ENCODE measurements at places on chromosomes 11 and 22.

GRCh38 chr11:66343176-66343575 is 1.7 kb downstream of the BRMS1 start:
- DNase-seq, result no peak

- DNase-seq, result no peak
Observed at GRCh38 chr22:40107851-40108378, 69.8 kb upstream of the TNRC6B start.

DNA sequence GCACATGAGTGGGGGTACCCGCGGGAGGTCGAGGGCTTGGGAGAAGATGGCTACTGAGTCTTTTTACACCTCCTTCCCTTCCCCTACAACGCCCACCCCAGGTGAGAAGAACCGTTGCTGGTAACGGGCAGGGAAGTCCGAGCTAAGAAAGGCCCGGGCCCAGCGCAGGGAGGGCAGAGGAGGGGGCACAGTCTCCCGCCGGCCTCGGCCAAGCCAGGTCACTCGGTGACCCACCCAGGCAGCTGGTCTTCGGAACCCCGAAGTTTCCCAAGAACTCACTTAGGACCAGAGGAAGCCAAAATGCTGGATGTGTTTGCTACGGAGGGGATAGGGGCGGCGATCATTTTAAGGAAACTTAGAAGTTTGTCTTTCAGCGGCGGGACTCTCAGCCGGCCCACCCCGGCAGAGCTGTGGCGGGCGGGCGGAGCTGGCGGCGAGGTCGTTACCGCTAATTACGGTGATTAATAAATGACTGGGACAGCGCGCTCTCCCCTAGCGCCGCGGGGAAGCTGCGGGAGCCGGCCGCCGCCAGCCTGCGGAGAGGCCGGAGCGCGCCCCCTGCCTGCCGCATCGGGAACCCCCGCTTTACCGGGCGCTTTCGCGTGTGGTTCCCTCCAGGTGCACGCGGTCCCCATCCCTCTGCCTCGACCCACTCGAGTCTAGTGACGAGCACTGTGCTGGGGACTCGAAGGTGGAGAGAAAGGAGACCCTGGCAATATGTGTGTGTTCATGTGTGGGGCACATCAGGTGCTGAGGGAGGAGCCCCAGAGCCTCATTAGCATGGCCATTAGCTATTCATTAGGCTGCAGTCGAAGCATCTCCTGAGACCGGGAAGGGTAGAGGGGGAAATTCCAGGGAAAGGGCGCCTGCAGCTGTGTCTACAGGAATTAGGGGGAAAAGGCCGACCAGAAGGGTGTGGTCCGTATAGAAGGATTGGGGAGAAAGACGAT is 945 bp downstream of the ROBO3 start:
- no peak for DNase-seq

DNA sequence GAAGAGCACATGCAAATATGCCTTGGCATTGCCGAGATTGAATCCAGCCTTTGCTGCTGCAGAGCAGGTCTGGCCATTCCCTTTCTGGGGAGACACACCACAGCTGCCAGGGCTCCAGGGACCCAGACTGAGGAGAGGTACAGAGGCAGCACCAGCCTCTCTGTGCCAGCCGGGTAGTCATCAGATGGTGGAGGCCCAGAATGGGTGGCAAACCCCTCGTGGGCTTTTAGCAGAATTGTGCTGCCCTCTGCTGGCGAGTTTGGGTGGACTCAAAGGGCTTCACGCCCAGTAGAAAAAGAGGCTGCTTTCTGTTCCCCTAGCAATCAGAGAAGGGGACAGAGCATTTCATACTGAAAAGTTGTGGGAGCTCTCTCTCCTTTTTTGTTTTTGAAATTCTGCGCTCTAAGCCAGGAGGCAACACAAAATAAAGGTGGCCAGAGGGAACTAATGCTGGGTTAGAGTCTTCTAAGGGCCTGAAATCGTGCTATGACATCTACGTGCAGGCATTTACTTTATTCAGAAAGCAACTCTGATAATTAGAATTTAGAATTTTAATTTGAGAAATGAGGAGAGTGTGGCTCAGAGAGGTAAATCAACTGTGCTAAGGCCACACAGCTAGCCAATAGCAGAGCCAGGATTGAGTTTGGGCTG is 158.8 kb upstream of the NAV2 start:
- DNase-seq, result peak; percentile 25

- DNase-seq, result no peak
Observed at GRCh38 chr11:95095858-95096587, 6.4 kb downstream of the ENDOD1 start.
